K562 (cell line): ENCODE measurements at places on chromosomes 6 and 20.

DNA sequence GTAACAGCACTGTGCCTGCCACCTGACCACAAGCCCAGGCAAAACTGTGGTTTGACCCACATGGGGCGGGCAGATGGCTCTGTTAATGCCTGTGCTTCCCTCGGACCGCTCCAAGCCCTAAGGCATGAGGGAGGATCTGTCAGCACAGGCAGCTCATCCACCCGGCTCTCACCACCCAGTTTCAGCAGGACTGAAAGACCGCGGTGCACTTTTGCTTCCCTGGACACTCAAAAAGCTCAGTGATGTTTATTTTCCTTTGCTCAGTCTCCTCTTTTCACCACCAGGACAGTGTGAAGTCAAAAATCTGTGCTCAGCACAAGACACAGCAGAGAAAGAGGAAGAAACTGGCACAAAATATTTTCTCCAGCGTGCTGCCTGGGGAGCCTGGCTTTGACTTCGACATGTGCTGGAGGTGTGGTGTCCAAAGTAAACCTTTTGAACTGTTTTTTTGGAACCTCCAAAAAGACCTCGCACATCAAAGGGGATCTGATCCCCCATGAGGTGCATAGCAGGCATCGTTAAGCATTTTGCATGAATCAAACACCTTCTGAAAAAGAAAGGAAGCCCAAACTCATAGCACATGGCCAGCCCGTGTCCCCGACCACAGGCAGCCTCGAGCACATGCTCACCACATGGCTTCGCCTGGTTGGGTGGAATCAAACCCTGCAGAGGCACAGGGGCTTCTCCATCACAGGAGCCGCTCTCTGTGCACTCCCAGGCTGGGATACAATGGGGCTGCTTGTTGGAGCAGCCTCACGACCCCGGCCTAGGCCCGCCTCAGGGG is 441.7 kb upstream of the JARID2 start:
- DNase-seq = no peak

DNA sequence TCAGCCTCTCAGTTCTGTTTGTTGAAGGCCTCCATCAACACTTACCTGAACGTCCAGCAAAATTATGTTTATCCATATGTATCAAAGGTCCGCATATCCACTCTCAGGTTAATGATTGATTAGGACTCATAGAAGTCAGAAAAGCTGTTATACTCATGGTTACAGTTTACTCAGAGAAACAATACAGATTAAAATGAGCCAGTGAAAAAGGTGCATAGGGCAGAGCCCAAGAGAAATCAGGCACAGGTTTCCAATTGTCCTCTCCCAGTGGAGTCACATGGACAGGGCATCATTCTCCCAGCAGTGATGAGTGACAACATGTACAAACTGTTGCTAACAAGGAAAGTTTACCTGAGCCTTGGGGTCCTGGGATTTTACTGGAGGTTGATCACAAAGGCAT is 36.2 kb downstream of the THEMIS start:
- no peak for DNase-seq

DNA sequence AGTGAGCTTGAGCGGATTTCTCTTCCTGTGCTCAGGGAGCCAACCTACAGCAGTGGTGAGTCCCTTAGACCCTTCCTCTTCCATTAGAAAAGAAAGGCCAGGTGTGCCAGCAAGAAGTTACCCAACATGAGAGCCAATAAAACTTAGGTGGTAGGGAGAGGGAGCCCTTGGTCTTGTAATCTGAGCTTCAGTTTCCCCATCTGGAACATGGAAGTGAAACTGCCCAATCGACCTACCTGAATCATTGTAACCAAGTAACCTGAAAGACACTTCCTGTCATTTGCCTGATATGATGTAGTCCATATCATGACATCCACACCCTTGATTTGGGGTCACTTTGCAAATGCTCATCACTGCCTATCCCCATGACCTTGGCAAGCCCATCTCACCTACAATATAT is 66.4 kb downstream of the MDGA1 start:
- DNase-seq = no peak

DNA sequence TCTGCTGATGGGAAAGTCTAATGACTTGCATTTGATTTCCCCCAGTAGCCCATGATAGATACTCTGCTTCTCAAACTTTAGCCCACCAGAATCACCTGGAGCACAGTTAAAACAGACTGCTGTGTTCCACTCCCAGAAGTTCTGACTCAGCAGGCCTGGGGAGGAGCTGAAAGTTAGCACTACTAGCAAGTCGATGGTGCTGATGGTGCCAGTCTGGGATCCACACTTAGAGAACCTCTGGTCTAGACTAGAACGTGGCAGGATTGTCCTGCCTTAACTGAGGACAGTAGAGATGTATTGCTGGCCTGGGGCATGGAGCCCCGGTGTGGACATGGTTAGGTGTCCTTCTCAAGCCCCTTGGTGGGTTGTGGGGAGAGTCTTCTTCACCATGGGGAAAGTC is 8.7 kb downstream of the TOX2 start:
- DNase-seq = no peak

DNA sequence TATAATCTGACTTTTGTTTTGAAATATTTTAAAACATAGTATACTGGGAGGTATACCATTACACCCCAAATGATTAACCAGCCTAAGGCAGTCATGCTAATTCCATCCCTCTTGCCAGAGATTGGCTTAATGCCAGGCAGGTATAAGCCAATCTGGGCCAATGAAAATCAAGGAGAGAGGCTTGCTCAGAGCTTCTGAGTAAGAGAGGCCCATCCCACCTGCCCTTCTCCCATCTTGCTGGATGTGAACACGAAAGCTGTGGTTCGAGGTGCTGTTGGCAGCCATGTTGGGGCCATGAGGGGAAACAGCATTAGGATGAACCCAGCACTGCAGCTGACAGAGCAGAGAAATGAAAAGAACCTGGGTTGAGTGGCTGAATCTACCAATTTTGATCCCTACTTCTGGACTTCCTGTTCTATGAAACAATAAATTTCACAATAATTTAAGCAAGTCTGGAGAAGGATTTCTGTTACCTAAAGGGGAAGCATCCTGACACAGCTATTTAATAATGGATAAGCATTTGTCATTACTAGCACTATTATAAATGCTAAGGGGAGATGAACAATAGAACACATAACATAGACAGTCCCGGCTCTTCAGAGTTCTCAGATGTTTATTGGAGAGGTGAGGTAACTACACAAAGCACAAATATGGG is 152.3 kb downstream of the CDC5L start:
- DNase-seq = no peak

GRCh38 chr6:25754535-25754934 is at the start of gene SLC17A4:
SLC17A4 (plus strand) TSS chr6:25754742; CDS start chr6:25761963, 7,221 bp downstream.
- no peak for DNase-seq

DNA sequence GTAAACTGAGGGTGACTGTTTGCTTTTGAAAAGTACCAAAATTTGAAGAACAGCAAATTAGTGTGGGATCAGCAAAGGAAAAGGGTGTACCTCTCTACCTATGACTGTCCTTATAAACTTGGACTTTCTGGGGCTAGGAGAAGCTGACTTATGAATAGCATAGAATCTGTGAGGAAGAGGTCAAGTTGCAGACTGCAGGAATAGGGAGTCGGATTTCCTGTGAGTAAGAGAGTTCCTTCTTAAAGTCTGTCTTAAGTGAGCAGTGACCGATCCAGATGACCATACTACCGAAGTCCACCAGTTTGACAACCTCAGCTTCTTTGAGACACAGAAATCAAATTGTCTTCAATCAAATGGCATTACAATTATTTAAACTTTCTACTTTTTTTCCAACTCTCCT is 708.7 kb downstream of the UTRN start:
- no peak for DNase-seq

GRCh38 chr20:7308163-7308562 is 540.7 kb downstream of the BMP2 start:
- DNase-seq = no peak

GRCh38 chr6:119917186-119917585 is 567.6 kb upstream of the MAN1A1 start:
- DNase-seq = no peak

GRCh38 chr6:144063246-144063743 is 32.1 kb downstream of the SF3B5 start:
- DNase-seq = peak; percentile 26

DNA sequence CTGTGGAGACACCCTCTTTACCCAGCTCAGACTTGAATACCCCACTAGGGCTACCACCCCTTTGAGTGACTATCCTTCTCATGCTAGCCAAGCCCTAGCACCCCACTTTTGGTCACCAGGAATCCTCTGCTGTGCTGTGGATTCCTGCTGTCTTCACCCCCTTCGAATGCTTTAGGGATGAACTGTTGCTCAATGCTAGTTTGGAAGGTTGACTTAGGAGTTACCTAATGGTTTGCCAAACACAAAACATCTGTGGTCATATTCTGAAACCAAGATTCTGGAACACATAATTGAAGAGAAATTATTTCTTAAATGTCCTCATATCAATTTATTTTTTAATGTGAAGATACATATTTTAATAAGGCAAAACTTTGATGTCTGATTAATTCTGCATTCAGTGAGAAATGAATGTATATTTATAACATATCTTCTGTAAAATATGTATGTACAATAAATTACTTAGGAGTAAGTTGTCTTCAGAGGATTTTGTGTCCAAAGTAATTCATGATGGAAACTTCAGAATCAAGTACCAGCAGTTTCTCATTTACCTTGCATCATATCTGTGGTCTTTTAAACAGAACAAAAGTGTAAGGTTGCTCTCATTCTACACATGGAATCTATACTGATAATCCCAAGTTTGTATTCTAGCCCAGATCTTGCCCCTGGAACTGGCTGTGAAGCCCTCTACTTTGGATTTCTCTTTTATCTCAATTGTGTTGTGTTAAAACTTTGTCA is 46.9 kb downstream of the TMEM200A start:
- no peak for DNase-seq
